ENCODE measurements at places on chromosomes 6 and 20. TPM values are rescaled to one million over a fixed set of nuclear protein-coding genes. Genes with fewer than 3 reads are reported as not detected.

DNA sequence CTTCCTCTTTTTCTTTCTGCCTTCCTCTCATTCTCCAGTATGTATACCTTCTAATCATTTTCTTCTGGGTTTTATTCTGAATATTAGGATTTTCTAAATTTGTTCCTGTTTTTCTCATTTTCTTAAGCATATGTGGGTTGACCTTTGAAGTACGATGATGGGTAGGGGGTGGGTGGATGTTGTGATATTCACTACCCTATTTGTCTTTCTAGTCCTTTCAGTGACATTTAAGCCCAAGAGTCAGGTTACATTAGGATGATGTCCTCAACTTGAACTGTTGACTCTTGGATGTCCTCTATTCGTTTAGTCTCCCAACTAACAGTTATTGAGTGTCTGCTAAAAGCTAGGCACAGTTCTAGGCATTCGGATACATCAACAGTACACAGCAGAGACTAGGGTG, 7.3 kb downstream of the ABT1 start:
- no peak for DNase-seq

DNA sequence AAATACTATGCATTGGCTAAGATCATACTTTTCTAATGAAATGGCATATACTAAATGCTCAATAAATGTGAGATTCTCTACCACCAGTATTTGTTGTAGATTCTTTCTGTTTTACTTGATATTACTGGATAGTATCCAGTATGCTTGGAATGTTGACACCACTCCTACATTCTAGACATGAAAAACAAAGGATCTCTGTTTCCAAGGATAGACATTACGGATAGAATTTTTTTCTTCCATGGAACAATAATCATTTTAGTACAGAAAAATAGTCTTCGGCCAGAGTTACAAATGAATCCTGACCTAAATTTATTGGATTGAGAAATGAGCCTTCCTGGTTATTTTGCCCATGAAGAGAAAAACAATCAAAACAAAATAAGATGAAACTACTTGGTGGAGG, 258.2 kb upstream of the NT5E start:
- DNase-seq = no peak

- no peak for DNase-seq
These were observed 183.9 kb downstream of the ZMYND8 start for GRCh38 chr20:47172579-47172978.

DNA sequence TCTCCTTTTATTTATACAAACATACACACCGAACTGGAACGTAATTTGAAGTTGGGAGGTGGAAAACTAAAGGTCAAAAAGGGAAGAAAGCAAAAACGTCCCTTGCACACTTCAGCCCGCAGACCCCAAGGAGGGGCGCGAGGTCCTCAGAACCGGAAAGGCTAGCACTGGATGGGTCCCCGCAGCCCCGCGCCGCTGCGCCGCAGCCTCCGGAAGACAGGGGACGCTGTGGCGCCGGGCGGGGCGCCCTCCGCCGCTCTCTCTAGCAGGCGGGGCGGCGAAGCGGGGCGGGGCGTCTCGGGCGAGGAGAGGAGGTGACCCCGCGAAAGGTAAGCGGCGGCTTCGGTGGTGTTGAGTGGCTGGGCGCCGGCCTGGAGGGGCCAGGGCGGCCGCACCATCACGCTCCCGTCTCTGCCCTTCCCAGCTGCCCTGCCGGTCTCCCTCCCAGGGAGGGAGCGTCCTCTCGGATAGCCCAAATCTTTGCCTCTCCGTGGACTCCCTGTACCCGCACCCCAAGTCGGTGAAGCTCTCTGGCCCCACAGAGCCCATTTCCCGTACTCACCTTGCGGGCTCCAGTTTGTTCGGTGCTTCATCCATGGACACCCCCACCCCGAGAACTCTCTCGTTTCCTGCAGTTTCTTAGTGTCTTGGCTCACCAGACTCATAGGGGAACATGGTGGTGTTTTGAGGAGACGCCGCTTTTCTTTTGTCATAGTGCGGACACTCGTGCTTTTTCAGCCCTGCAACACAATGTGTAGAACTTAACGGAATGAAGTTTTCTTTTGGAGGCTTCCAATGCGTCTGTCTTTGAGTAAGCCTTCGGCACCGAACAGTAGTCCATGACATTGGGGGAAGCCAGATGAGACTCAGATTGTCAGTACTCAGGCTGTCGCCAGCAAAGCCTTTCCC, at the start of gene SMIM8:
TSS of gene SMIM8 (plus strand) at position 285 of the 909 bp plus-strand sequence. CDS start 14,444 bp downstream, outside the sequence.
- peak; percentile 53 for DNase-seq

DNA sequence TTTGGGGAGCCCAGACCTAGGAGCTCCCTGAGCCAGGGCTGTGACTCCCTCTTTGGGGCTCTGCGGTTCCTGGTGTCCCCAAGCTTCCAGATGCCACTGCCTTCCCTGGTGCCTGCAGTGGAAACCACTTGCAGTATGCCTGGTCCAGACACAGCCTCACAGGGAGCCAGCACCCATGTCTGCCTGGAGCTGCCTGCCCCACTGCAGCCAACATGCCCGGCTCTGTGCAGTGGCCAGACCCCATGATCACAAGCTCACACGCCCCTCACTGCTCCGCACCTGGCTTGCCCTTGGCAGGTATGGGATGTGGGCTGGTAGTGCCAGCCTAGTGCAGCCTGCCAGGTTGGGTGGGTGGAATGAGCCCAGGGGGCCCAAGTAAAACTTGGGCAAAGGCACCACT, 644.8 kb downstream of the HTR1B start:
- DNase-seq = no peak

- no peak for DNase-seq
These were observed 301.8 kb downstream of the TBC1D7 start for GRCh38 chr6:13026557-13026956.

- no peak for DNase-seq
These were observed 622.5 kb downstream of the PKHD1 start for GRCh38 chr6:51464956-51465355.

DNA sequence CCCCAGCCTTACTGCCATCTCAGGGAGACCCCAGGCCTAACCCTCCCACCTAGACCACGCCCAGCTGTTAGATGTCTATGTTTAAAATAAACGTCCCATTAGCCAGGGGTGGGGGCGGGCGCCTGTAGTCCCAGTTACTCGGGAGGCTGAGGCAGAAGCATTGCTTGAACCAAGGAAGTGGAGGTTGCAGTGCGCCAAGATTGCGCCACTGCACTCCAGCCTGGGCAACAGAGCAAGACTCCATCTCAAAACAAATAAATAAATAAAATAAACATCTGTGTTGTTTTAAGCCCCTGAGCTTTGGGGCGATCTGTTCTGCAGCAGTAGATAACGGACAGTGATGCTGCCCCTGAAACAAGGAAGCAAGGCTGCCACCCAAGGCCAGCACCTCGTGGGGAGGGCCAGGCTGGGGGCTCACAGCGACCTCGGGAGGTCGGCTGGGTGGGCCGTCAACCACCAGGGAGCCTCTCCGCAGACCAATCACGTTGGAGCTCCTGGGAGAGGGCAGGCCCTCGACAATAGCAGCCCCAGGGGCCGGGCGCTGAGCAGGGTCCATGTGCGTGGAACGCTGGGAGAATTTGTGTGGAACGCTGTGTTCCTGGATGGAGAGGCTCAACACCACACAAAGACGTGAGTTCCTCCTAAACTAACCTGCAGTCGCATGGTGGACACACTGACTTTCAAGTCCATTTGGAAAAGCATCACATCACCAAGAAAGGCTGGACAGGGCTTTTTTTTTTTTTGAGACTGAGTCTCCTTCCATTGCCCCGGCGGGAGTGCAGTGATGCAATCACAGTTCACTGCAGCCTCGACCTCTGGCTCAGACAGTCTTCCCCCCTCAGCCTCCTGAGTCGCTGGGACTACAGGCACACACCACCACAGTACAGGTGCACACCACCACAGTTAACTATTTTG, 1.0 kb upstream of the HELZ2 start:
- no peak for DNase-seq

- DNase-seq = no peak
These were observed 4.0 kb downstream of the MAP3K5 start for GRCh38 chr6:136788069-136788902.

GRCh38 chr6:6932968-6933367, 174.8 kb upstream of the RREB1 start:
- no peak for DNase-seq

DNA sequence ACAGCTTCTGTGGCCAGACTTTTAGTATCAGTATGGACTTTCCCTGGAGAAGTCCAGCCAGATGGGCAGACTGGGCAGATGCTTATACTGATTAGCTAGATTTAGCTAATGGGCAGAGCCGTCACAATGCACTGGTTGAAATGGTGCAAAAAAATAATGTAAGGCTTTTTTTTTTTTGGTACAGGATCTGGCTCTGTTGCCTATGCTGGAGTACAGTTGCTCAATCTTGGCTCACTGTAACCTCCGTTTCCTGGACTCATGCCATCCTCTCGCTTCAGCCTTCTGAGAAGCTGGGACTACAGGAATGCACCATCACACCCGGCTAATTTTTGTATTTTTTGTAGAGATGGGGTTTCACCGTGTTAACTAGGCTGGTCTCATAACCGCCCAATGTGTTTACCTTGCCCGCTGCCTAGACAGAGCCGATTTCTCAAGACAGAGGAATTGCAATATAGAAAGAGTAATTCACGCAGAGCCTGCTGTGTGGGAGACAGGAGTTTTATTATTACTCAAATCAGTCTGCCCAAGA, 16.4 kb upstream of the KIFC1 start:
- DNase-seq = no peak

- DNase-seq = no peak
These were observed 38.1 kb downstream of the TBPL1 start for GRCh38 chr6:133991096-133991593.

- no peak for DNase-seq
These were observed 12.0 kb downstream of the KCNK5 start for GRCh38 chr6:39217177-39217864.

GRCh38 chr6:157813191-157813590, 9.9 kb upstream of the SNX9 start:
- no peak for DNase-seq

DNA sequence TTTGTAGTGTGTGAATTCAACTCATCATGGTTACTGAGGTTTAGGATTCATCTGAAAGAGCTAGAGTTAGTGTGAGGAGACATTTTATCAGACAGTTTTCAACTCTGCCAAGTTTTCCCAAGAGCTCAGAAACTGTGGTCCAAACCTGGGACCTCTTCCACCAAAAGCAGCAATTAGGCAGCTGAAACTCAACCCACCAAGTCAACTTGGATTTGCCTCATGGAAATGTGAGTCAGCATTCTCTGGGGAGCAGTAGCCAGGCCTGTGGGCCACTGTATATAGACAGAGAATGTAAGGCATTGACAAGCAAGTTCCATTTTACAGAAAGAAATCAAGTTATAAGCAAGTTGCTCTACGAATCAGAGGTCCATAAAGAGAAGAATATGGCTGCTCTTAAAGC, 178.8 kb upstream of the HDDC2 start:
- DNase-seq = no peak

DNA sequence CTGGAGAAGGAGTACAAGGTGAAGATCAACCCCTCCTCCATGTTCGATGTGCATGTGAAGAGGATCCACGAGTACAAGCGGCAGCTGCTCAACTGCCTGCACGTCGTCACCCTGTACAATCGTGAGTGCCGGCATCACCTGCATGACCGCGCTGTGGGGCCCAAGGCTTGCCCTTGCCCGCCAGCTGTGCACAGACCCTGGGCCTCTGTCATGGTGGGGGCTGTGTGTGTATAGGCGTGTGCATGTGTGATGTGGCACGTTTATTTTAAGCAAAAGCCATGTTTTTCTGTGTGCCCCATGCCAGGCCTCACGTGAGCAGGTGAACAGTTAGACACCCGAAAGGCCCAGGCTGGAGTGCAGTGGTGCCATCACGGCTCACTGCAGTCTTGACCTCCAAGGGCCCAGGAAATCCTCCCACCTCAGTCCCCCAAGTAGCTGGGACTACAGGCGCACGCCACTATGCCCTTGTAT, 36.3 kb downstream of the PYGB start:
- DNase-seq = no peak

- DNase-seq = no peak
These were observed 61.4 kb upstream of the TNFAIP3 start for GRCh38 chr6:137805622-137806021.

- no peak for DNase-seq
These were observed 54.8 kb downstream of the BTBD3 start for GRCh38 chr20:11972478-11972877.

- DNase-seq = no peak
These were observed 35.2 kb downstream of the BMP6 start for GRCh38 chr6:7761051-7761450.

GRCh38 chr20:10004900-10005299, 29.9 kb upstream of the ANKEF1 start:
- DNase-seq = no peak

DNA sequence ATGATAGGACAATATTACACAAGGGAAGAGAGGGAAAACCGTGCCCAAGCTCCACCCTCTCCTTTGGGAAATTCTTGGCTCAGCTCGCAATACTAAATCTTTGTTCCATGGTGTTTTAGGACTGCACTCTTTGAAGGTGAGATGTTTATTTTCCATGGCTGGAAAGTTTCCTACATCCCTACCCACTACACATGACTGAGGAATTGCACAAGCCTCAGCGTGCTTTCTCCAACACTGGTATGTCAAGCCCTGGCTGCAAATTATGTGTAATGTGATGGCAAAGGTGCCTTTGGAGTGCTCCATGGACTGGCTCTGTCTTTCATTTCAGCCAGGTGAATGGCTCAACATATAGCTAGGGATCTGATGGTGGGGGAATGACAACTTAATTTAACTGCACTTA, 134.3 kb downstream of the ISM1 start:
- DNase-seq = no peak

Gene NTSR1
- total RNA-seq = 187 TPM

Gene CFAP206
- 0.54 TPM for total RNA-seq

Gene CSNK2A1
- 284 TPM for total RNA-seq

Gene BHLHE23
- total RNA-seq = not detected

Gene C6orf15
- not detected for total RNA-seq

Gene BPIFB2
- 0.15 TPM for total RNA-seq

Gene BCAS1
- total RNA-seq = 0.17 TPM

Gene MAN1A1
- 46.0 TPM for total RNA-seq

Gene PXDC1
- 6.3 TPM for total RNA-seq

Gene ACAT2
- 41.6 TPM for total RNA-seq

Gene RAET1G
- total RNA-seq = 0.37 TPM

Gene EYA2
- total RNA-seq = not detected

Gene HSPA12B
- not detected for total RNA-seq

Measured in HCT116 (cell line).